Right cardiac atrium (tissue), 5 donors: ENCODE measurements at places on chromosomes 1 and 21.

GRCh38 chr1:77263708-77264107 is 18.1 kb upstream of the AK5 start:
- DNase-seq = no peak

DNA sequence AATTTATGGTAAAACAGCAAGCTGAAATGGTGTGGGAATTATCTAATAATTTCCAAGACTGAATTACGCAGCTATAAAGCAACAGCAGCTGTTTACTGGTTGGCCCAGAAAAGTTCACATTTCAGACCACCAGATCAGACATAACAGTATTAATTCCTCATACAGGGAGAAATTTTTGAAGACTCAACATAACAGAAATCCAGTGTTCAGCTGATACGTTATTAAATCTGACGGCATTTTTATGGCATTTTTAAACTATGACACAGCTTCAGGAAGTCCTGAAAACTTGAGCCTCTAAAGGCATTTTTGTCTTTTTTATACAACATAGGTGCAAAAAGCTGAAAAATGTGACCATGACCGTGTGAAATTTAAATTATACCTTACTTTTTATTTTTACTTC is 91.2 kb downstream of the APP start:
- DNase-seq = no peak

DNA sequence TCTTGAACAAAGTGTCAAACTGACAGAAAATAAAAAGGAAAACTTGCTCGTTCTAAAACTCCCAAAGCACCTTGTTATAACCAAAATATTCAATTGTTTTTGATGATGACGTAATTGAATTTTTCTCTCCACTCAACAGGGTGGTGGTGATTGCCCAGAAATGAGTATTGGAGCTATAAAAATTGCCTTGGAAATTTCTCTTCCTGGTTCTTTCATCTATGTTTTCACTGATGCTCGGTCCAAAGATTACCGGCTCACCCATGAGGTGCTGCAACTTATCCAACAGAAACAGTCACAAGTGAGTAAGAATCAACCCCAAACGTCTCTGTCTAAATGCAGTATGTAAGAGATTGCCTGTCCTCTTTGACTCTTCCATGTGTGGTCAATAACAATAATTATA is 130.1 kb downstream of the HMCN1 start:
- no peak for DNase-seq

- DNase-seq = no peak
Measured at GRCh38 chr1:214192825-214193643, 87.9 kb upstream of the SMYD2 start.

- no peak for DNase-seq
Measured at GRCh38 chr1:110264430-110264829, 54.3 kb downstream of the KCNC4 start.

DNA sequence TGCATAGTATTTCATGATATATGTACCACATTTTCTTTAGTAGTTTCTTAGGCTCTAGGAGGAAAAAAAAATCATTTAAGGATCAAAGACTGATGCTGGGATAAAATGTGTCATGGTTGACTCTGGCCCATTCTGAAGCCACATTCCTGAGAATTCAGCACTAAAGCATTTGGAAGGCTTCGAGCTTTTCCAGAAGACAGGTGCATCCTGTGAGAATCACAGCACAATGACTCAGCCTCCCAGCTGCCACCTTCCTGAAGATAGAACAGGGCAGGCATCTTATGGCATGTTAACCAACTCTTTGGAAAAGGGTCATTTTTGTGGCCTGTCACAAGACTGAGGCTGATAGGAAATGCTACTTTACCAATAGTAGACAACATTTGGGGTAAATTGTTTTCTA is 359.9 kb downstream of the PCP4 start:
- no peak for DNase-seq

DNA sequence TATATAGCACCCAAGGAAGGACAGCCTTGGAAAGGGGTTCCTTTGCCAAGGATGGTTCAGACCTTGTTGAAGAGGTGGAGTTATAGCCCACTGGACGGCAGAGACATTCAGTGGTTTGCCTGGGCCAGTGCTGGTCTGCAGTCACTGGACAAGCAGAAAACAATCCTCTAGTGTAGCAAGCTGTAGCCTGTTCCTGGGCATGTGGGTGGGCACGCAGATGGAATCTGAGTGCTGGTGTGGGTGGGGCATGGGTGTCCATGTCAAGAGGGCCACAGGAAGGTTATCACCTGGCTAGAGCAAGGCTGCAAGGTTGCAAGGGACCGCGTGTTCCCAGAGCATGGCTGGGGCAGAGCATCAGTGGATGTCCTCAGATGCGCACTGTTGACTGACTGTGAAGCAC is 244.7 kb downstream of the PTPRU start:
- DNase-seq = no peak

- no peak for DNase-seq
Measured at GRCh38 chr21:34579411-34579810, 35.5 kb downstream of the RCAN1 start.

DNA sequence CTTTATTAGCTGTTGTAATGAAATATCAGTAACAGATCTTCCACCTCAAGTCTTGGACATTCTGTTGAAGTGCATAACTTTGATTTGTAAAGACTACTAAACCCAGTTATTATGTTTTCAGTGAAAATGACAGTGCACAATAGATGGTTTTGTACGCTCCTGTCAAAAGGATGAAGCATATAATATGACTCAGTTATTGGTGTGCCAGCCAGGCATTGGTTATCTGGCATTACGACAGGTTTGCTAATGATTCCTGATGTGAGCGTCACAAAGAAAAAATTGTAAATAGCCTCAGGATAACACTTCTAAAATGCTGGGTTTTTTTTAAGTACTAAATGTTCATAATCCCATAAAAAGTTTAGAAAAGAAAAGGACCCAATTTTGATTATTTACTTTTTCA is 147.9 kb downstream of the MAGI3 start:
- no peak for DNase-seq

DNA sequence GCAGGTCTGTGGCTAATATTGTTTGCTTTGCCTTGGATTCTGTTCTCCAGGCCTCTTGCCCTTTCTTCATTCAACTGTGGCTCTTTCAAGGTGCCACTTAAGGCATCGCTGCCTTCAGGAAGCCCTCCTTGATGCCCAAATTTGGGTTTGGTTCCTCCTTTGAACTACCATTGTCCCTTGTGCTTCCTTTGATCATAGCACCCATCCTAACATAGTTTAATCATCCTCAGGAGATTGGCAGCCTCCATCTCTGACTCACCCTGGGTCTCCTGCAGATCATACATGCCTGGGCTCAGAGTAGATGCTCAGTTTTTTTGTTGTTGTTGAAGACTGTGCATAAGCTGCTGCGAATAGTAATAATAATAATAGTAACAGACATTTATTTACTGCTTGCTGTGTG is 54.4 kb upstream of the ACOT11 start:
- DNase-seq = no peak

GRCh38 chr21:41689289-41689583 is 77.6 kb downstream of the RIPK4 start:
- DNase-seq = no peak

- no peak for DNase-seq
Measured at GRCh38 chr1:93992954-93993353, 83.7 kb upstream of the GCLM start.

- no peak for DNase-seq
Measured at GRCh38 chr1:175833502-175833901, 90.1 kb upstream of the TNR start.

GRCh38 chr1:215793180-215793579 is 226.1 kb downstream of the KCTD3 start:
- DNase-seq = no peak

DNA sequence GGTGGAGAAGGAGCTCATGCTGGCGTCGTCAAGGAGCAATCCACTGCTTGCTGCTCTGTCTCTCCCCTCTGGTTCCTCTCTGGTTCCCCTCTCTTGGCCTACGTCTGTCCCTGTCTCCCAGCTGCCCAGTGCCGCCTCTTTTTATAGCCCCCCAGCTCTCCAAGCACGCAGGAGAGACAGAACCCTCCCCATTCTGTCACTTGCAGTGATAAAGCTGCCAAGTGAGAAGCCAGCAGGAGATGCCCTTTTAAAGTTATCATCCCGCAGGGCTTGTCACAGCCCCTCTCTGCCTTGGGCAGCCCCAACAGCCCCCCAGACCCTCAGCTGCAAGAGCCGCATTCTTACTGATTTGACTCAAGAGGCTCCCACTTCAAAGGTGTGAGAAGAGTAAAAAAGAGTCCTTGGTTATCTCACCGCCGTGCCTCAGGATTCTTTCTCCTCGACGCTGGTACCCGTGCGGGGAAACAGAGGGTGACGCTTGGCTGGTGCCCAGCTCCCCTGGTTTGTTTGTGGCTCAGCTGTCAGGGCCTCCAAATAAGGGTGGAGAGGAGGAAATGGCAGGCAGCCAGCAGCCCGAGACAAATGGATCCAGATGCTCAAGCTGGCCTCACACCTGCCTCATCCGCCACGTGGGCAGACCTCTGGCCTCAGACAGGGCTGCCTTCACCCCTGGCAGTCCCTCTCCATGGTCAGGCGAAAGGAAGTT is at the start of gene NPPA:
NPPA (minus strand) TSS at position 117 of the 706 bp plus-strand sequence; CDS start at position 18, 99 bp downstream.
- DNase-seq = peak; percentile 85

DNA sequence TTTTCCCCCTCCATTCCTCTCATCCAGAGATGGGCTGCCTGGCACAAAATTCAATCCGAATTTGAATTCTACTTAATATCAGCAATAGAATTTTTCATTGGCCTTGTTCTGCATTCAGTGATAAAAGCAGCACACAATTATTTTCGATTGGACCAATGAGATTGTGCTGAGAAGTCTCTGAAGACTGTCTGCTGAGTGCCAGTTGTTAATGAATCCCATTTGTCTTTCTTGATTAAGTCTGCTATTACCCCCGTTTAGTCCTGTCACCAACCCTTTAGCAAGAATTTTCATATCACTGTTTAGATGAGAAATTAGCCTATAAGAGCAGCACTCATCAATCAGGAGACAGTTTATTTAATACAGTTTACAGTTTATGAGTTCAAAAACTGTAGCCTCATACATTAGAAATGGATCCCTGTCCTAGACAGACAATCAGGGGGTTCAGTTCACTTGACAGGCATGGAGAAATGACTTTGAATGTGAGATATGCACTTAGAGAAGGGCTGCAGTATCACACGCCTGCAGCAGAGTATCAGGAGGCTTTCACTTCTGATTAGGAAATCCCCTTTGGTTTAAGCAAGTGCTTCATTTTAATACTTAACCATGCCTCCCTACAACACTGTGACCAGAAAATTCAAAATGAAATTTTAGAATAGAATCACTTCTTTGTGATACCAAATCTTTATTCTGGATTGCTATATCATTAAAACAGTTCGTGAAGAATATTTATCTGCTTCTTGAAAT is 304.7 kb upstream of the PTBP2 start:
- no peak for DNase-seq

DNA sequence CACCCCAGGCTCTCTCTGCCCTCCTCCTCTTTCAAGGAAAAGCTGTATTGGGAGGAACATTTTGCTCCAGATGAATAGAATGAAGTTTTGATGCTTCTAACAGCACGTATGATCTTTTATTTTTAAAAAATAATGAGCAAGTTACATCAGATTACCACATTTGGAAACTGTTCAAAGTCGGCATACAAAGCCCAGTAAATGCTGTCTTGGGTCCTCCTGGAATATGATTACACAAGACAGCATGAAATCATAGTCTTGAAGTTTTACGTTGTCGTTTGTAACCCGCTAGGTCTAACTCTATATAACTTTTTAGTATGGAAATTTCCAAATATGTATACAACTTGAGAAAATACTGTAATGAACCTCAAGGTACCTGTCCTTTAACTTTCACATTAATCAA is 385.6 kb downstream of the HLX start:
- DNase-seq = no peak

GRCh38 chr1:193131266-193131860 is 9.5 kb downstream of the CDC73 start:
- DNase-seq = no peak

GRCh38 chr1:224127925-224128819 is 14.3 kb downstream of the FBXO28 start:
- no peak for DNase-seq

- DNase-seq = no peak
Measured at GRCh38 chr1:5404412-5405203, 587.6 kb downstream of the NPHP4 start.

GRCh38 chr1:10379101-10379620 is 19.7 kb upstream of the PGD start:
- no peak for DNase-seq

DNA sequence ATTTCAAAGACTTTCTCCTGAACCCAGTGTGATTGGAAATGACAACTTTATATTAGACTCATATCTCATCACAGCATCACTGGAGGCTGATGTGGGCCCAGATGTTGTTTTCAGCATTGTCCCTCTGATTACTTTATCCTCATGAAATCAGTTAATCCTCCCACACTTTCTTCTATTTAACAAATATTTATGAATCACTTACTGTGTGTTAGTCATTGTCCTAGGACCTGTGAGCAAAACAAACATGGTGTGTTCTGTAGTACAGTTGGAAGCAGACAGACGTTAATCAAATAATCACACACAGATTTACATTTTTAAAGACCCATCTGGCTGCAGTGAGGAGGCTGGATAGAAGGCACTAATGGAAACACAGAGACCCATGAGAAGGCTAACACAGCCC is 383.7 kb downstream of the PRDM2 start:
- no peak for DNase-seq

DNA sequence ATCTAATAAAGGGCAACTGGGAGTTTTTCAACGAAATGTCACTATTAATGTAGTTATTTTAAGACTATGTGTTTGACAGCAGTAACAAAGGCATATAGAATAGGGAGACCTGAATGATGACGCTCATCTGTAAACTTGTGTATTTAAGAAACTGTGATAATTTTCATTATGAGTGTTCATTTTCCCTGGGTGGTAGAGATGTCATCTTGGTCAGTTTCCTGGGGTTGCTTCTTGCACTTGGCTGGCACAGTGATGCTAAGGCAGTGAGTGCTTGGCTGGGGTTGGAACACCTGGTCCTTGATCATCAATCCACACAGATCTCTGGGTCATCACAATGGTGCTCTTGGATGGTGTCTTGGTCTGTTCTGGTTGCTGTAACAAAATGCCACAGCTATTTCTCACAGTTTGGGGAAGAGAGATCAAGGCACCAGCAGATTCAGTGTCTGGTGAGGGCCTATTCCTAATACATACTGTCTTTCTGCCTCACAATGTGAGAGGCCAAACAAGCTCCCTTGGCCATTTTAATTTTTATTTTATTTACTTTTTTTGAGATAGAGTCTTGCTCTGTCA is 7.9 kb upstream of the SMYD2 start:
- no peak for DNase-seq

DNA sequence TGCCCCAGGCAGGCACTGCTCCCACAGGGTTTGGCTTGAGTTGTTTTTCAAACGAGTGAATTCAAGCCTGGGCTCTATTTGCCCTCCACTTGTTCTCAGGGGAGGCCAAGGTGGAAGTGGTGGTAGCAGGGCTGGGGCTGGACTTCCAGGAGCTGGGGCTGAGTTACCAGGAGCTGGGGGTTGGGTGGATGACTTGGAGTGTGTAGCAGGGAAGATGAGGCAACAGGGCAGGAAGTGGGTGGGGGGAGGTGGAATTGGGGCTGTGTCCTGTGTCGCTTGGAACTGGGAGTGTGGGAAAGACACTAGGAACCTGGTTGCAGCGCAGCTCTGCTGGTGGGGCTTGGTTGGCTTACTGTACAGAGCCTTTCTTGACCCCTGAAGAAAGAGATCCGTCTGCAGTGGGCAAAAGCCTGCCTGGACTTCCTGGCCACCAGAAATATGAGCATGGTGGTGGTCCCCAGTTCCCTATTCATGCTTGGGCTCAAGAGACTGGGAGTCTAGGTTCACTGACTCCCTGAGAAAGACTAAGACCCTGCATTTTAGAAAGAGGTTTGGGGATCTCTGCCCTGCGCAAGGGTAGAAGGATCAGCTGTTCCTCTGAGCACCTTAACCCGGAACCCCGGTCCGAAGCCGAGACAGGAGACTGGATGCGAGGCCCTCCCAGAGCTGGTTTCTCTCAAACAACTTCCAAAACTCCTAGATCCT is 3.1 kb downstream of the TFAP2E start:
- no peak for DNase-seq

GRCh38 chr1:38917337-38917736 is 24.3 kb downstream of the RHBDL2 start:
- no peak for DNase-seq
